Renal cortical epithelial cell (primary cell): ENCODE measurements at places on chromosomes 7 and 10.
A peak's percentile ranks its signal among the peaks of the same experiment; 100 is the strongest.

DNA sequence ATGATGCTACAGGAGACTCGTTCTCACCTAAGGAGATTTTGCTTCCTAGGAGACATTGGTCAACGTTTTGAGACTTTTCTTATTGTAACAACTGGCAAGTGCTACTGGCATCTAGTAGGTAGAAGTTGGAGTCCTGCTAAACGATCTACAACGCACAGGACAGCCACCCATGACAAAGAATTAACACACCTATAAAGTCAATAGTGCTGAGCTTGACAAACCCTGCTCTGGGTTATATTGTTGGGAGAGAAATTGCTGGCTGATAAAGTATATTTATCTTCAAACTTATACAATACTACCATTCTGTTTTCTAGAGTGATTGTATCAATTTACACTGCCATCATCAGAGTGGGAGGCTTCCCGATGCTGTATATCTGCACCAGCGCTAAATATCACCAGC, 57.8 kb downstream of the SAMD9 start:
- no peak for DNase-seq

DNA sequence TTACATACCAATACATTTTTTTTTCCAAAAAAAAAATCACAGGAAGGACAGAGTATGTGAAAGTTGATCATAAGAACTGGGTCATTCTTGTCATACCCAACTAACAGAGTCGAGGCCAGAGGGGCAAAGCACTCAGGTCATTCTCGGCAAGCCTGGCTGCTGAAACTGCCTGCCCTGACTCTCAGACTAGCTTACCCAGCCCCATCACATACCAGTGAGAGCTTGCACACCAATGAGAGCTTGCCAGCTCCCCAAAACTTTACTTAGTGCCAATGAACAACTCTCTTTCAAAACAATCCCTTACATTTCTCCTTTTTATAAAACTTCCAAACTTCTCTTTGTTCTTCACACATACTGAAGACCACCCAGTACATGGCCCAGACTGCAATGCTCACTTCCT, 48.9 kb downstream of the VOPP1 start:
- DNase-seq: no peak

- no peak for DNase-seq
Observed at GRCh38 chr7:14045651-14046050, 56.2 kb upstream of the ETV1 start.

DNA sequence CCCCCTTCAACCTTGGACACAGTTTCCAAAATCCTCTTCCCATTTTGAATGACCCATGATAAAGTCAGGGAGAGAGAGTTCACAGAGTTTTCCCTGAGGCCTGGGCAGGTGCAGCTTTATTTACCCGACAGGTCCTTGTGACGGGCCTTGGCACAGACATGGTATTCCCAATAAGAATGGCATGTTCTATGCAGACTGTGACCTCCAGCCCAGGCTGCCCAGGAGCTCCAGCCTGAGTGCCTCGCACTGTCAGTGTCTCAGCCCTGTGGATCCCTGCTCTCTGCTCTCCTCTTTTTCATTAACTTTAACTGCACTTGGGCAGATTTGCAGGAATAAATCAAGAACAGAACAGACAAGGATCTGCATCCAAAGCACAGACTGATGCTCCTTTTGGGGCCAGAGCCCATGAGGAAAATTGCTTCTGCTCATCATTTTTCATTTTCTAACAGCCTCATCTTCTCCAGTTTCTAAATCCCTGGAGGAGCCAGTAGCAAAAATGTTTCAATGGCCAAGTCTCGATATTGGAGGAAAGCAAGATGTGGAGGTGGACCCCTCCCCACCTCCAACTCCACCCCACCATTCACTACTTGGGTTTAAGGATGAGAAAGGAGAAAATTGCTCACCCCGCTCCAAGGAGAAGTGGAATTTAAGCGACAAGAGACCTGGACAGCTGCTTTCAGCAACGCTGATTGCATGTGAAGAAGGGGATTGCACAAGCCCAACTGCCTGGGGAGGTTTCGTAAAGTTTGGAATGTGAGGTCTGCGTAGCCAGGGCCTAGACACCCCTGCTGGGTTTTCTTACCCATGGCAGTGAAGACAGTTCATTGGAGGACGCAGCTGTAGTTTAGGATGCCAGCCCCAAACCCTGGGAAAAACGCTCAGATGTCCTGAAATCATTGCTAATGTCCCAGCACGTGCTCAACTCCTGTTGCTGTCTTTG, 225.9 kb downstream of the WDR11 start:
- no peak for DNase-seq

DNA sequence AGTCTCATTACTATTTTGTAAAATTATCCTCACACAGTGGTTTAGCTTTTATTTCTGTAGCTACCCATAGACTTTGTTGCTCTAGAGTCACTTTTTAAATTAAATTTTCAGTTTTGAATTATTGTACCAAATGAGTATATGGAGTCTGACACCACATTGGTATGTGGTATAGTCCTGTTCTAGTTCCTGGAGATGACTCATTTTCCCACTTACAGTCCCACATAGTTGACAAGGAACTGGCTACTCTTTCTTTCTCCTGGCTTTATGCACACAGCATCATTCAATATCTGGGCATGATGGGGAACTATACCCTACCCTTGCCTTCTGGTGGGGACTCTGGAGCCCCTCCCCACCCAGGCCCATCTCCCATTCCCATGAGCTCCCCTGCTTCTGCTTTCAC, 92.6 kb upstream of the RAB11FIP2 start:
- peak; percentile 70 for DNase-seq

DNA sequence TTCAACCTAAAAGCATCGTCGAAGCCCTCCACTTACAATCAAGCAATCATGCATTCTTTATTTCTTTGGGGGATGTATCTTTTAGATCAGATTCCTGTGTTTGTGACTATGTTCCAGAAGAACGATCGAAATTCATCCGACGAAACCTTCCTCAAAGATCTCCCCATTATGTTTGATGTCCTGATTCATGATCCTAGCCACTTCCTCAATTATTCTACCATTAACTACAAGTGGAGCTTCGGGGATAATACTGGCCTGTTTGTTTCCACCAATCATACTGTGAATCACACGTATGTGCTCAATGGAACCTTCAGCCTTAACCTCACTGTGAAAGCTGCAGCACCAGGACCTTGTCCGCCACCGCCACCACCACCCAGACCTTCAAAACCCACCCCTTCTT, 13.8 kb downstream of the GPNMB start:
- DNase-seq: no peak

DNA sequence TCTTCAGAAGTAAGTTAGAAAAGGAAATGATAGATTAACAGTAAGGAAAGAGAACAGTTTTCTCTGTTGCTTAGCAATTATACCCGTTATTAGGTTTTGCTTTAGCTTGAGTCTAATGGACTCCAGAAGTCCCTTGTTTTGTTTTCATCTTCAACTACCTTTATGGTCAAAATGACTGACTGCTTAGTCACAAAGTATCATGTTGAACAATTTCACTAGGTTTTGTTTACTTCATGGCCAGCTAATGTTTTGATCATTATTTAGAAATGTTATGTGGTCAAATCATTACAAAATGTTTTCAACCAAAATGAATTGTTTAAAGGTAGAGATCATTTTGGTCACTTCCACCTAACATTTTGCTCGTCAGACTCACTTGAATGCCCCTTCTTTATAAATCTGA, 1.9 kb downstream of the UBN2 start:
- DNase-seq: peak; percentile 89

DNA sequence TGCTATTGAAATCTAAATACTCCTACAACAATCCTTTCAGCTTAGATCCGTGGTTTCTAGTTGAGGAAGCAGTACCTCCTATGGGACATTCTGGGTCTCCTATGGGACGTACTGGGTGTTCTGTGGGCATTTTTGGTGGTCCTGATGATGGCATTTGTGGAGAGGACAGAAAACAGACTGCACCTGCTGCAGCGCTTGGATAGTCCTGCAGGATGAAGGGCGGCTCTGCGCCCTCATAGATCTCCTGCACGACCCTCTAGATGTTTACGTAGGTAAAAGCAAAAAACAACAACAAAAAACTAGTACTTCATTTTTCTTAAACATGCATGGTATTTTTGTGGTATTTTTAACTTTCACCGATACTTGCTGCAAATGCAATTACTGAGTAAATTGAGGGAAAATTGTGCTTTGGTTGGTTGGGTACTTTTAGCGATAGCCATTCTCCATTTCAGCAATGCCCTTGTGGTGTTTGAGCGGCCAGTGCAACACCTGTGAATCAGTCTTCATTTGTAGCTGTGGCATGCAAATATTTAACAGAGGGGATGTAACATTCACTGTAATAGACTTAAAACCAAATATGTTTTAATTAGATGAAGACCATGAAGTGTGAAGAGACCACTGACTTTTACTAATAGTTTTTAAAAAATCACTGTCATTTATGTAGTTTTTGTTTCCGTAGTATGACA, 461.2 kb downstream of the SDK1 start:
- no peak for DNase-seq

GRCh38 chr7:45924283-45924682, 3.2 kb upstream of the IGFBP3 start:
- DNase-seq: peak; percentile 96

- DNase-seq: no peak
Observed at GRCh38 chr10:98453729-98454128, 7.0 kb upstream of the HPS1 start.

- DNase-seq: peak; percentile 13
Observed at GRCh38 chr10:112490545-112490944, 43.5 kb downstream of the VTI1A start.

DNA sequence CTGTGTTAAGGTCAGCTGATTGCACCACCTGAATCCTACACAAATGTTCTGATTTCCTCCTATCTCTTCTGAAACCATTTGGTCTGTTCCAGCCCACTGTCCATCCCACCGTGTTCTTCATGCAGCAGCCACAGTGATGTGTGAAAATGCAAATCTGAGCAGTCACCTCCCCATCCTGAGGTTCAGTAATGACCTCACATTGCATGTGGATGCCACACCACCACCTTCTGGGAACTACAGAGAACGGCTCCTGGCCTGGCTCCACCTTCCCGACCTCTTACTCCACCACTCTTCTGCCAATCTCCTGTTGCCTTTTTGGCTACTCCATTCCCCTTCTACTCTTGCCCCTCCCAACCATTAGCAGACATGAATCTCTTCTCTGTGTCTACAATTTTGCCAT, 244.4 kb downstream of the TNS3 start:
- DNase-seq: no peak

DNA sequence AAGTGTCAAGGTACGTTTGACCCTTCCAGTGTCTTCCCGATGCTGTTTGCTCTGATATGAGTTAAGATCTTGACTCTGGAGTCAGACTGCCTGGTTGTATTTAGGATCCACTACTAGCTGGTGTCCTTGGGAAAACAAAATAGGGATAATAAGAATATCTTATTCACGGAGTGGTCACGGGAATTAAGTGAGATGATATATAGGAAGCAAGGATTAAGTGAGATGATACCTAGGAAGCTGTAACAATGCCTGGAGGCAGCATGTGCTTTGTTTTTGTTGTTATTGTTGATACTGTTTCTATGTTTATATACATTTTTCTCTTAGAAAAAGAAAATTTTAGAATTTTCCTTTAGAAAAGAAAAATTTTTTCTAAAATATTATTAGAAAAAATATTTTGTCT, 87.0 kb downstream of the LYZL1 start:
- DNase-seq: no peak

- peak; percentile 78 for DNase-seq
Observed at GRCh38 chr7:112086496-112087254, 119.5 kb downstream of the DOCK4 start.

DNA sequence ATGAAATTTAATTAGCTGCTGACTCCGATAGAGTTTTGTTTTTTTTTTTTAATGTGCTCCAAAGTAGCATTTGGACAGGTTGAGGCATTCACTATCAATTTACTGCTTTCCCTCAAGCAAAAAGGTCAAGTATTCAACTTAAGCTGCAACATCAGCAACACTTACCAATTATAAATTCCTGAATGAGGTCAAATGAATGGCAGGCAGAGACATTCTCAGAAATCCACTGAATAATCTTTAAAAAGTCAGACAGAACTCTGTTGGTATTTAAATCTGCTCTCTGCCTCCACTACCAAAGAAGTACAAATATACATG, 62.8 kb downstream of the GSAP start:
- no peak for DNase-seq

GRCh38 chr10:25600651-25601050, 333.4 kb upstream of the MYO3A start:
- DNase-seq: no peak
